ENCODE measurements at places on chromosomes 2 and 18. TPM values are rescaled to one million over a fixed set of nuclear protein-coding genes. Genes with fewer than 3 reads are reported as not detected.

The AFF3 gene
- 0.16 TPM for total RNA-seq

GRCh38 chr18:56853961-56854360 is 202.8 kb downstream of the WDR7 start:
- no peaks in the 10 kb centered on the region for H3K36me3 ChIP-seq
- DNase-seq = no peak
- no peak overlapping the region for H3K4me3 ChIP-seq
- no peak overlapping the region for H3K27ac ChIP-seq

- DNase-seq = no peak
- peaks cover 14% of the 10 kb centered on the region for H3K27me3 ChIP-seq
- H3K4me1 ChIP-seq = peaks cover under 1% of the 10 kb centered on the region
- no peaks in the 10 kb centered on the region for H3K36me3 ChIP-seq
- H3K4me3 ChIP-seq = no peak overlapping the region
- H3K27ac ChIP-seq = no peak overlapping the region
Observed at GRCh38 chr2:119426801-119427395, 4.8 kb upstream of the TMEM37 start.

The CCNT2 gene
- total RNA-seq = 35.5 TPM

DNA sequence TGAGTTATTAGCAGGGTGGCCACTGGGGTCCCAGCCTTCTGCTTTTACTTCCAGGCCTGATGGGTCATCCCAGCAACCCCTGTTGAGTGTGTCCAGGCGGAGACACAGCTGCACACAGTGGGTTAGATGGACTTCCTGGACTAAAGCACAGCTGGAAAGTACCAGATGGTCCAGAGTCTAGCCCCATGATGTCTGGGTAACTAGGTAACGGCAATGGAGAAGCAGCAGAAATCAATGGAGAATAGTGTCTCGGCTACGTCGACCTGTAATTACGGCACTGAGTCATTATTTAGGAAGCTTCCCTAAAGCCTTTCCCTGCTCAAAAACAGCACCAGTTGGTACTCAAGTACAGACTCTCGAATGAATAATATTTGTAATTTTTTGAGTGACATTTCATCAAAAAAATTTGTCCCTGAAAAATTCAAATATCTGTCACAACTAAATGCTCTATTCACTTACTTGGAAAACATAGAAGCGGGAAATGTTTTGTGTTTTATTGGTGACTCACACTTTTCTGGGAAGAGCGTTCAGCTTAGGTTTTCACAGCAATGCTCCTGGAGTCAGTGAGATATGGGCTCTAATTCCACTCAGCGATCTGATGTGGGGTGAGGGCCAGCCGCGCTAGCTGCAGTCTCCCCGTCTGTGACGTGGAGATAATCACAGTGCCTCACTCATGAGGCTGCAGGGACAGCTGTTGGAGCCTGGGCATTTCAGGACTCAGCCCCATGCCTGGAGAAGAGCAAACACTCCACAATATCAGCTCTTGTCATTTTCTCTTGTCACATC is 16.2 kb upstream of the ARL4C start:
- no peaks in the 10 kb centered on the region for H3K4me1 ChIP-seq
- DNase-seq = peak; percentile 14
- peaks cover 5% of the 10 kb centered on the region for H3K27me3 ChIP-seq
- H3K36me3 ChIP-seq = no peaks in the 10 kb centered on the region
- H3K27ac ChIP-seq = no peak overlapping the region
